ENCODE measurements at places on chromosomes 7 and 10.

- DNase-seq = no peak
Observed at GRCh38 chr7:52838981-52839411, 196.4 kb upstream of the POM121L12 start.

GRCh38 chr10:125344573-125345171 is 184.3 kb upstream of the CTBP2 start:
- no peak for DNase-seq

DNA sequence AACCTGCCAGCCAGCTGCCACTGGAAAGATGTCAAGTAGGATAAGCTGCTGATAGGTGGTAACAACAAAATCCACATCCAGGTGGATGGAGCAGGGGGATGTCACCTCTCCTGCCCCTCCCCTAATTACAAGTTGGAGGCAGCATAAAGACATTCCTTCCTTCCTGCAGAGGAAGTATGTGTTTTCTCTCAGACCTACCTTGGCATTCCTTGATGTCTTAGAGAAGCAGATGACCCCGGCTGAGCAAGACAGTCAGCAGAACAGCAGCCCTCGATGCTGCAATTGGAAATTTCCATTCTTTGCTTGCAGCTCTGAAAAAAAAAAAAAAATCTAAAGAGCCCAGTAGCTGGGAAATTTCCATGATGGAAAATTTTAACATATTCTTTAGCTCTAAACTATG is 137.5 kb upstream of the MKLN1 start:
- DNase-seq = no peak

DNA sequence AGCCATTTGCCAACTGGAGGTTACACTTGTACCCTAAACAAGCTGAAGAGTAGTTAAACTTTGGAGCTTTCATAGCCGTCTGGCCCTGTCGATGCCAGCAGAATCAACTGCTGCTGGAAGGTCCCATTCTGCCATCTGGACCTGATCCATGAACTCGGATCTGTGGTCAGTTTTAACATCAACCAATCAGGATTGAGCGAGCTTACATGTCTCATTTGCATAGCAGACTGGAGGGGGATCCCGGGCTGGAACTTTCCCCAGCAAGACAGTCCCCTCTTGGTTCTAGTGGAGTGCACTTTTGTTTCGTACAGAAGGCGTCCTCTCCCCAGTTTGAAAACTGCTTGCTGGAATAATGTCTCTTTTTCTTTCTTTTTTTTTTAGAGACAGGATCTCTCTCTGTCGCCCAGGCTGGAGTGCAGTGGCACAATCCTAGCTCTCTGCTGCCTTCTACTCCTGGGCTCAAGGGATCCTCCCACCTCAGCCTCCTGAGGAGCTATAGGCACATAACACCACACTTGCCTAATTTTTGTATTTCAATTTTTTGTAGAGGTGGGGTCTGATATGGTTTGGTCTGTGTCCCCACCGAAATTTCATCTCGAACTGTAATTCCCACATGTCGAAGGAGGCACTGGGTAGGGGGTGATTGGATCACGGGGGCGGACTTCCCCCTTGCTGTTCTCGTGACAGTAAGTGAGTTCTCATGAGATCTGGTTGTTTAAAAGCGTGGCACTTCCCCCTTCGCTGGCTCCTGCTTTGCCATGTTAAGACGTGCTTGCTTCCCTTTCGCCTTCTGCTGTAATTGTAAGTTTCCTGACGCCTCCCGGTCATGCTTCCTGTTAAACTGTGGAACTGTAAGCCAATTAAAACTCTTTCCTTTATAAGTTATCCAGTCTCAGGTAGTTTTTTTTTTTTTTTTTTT is 42.8 kb upstream of the SEPHS1 start:
- no peak for DNase-seq

GRCh38 chr10:8163824-8164223 is 109.3 kb downstream of the GATA3 start:
- no peak for DNase-seq

- DNase-seq = peak; percentile 28
Observed at GRCh38 chr7:140653319-140654108, 12.9 kb upstream of the DENND2A start.

DNA sequence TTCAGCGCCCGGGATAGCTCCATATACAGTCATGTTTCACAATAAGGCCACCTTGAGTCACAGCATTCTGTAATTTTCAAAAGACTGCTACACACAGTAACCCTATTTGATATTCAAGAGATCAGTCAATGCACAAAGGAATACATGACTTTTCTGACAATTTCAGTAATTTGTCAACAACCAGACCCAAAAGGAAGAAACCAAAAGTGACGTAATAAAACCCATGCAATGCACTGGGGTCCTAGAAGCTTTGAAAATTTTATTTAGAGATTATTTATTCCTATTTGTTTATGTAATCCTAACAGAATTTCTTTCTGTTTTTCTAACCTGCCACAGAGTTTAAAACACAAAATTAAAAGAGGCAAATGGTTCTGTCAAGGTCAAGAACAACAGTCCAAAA is 421.2 kb downstream of the DPP6 start:
- DNase-seq = no peak

DNA sequence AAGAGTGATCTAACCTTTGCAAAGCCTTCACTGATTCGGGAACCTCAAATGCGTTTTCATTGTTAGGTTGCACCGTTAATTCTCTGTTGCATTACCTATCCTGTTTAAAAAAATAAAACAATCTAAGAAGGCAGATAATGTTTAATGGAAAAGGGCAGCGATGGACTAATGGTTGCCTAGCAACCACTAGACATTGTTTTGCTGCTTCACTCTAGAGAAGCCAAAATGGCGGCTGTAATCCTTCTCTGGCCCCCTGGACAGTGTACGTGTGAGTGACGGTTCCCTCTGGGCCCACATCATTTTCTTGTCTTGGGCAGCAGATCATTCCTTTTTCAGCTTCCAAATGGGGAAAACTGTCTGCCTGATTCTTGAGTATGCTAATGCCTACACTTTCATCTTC is 43.3 kb downstream of the FAM204A start:
- no peak for DNase-seq

- no peak for DNase-seq
Observed at GRCh38 chr10:71432956-71433767, 36.4 kb downstream of the CDH23 start.

DNA sequence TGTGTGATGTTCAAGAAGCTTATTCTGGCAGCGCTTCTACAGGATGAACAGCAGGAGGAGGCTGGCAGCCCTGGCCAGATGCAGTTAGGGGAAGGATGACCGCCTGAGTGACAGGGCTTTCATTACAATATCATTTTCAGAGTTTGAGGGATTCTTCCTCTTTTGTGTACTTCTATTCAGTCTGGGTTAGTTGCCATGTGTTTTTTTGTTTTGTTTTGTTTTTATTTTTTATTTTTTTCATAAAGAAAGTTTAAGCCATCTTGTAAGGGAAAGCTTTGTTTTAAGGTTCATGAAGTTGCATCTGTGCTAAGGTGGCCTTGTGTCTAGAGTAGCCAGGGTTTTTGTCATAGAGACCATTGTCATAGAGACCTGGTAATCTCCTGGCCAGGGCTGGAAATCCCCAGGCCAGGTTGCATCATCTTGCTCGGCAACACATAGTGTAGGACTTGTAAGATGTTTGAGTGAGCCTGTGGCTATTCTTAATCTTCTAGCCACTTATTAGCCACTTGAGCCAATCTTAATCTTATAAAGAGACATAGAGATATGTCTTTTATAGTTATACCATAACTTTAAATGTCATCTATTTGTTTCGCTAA is 230.5 kb upstream of the TMEM229A start:
- no peak for DNase-seq

GRCh38 chr7:36855330-36855729 is 131.0 kb upstream of the AOAH start:
- no peak for DNase-seq

- no peak for DNase-seq
Observed at GRCh38 chr7:37820708-37821468, 27.5 kb upstream of the NME8 start.

GRCh38 chr7:26538689-26539088 is 247.0 kb downstream of the SNX10 start:
- no peak for DNase-seq

- no peak for DNase-seq
Observed at GRCh38 chr10:76001461-76001860, 570.0 kb downstream of the LRMDA start.

GRCh38 chr10:101291331-101292193 is 62.3 kb upstream of the LBX1 start:
- DNase-seq = peak; percentile 34

- DNase-seq = no peak
Observed at GRCh38 chr10:21501091-21501490, 24.4 kb downstream of the SKIDA1 start.

DNA sequence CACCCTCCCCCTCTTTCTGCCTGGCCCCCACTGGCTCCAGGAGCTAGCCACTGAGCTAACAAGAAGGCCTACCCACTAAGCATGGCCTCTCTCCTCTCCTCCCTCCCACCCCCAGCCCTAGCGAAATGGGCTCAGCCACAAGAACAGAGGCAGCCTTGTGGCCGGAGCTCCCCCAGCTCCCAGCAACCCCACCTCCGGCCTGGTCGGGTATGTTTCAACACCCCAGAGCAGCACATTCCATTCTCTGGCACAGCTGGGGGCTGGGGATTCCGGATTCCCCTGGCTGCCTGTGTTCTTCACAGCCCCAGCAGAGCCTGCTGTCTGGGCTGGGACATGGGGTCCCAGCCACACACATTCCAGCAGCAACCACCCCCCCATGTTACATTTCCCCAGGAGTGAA is 9.0 kb downstream of the SFRP5 start:
- DNase-seq = no peak

- no peak for DNase-seq
Observed at GRCh38 chr7:89073776-89074175, 278.2 kb upstream of the TEX47 start.

DNA sequence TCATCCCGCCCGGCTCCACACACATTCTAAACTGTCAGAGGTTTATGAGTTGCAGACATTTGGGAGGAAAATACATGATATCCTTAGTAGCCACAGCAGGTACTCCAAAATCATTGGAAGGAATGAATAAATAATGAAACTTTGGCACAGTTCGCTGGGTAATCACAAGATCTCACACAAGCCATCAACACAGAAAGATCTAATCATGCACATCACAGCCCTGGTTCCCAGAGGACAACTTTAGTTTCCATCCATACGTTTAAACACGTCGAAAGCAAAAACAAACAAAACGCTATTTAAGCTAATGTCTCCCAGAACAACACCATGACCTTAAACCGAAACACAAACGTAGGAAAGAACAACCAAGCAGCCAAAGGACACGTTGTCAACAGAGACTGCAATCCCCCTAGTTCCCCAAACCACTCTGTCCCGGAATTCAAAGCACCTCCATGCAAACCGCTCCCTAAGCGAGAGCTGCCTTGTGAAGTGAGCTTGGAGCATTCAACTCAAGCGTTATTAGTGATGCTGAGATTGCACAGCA is 12.3 kb downstream of the SVIL start:
- no peak for DNase-seq

DNA sequence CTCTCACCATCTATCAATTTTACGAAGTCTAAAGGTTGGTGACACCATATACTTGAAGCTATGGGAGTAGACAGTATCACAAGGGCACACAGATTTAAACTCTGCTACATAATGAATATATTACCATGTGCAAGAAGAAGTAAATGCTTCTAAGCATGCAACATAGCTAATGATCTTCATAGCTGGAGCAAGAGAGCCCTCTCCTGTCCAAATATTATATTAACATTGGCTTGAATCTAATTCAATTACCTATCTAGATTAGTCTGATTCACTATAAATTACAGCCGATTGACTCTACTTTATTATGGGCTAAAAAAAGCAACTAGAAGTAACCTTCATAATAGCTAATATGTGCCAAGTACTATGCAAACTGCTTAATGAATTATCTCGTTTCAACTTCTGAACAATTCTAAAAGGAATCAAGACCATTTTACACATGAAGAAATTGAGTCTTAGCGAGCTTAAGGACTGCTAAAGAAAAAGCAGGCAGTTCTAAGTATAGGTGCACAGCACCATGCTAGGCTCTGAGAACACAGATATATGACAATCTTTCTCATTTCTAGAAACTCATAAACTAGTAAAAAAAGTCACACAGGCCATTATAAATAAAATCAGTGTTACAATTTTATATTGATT is 21.9 kb downstream of the FRA10AC1 start:
- DNase-seq = no peak

- no peak for DNase-seq
Observed at GRCh38 chr7:27925573-27926201, 185.7 kb downstream of the TAX1BP1 start.

GRCh38 chr10:73997461-73997786 is 492 bp upstream of the VCL start:
- no peak for DNase-seq

- no peak for DNase-seq
Observed at GRCh38 chr7:100589341-100589947, 3.3 kb downstream of the FBXO24 start.

DNA sequence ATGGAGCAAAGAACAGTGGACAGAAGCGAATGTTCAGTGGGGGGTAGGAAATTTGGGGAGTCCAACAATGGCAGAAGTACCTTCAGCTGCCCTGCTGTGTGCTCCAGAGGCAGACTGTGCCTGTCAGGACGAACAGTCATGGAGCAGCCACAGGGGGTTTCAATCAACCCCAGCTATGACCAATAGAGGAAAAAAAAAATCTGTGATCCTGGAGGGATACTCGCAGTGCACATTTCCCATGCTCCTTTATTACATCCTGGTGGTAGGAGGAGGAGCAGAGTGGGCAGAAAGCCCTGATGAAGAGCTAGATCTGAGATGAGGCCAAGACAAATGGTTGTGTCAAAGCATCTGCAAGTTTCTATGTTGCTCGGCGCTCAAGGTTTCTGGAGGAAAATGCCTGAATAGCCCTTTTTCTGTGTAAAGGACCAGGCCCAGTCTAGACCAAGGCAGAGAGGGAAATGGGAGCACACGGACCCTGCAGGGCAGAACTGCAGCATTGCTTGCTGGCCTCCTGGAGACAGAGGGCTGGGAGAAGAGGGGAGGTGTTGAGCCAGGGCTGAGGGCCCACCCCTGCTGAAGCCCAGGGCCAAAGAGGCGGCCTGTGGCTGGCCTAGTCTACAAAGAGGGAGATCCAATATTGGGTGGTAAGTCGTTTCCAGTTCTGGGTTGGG is 201.5 kb downstream of the GRID1 start:
- DNase-seq = no peak

DNA sequence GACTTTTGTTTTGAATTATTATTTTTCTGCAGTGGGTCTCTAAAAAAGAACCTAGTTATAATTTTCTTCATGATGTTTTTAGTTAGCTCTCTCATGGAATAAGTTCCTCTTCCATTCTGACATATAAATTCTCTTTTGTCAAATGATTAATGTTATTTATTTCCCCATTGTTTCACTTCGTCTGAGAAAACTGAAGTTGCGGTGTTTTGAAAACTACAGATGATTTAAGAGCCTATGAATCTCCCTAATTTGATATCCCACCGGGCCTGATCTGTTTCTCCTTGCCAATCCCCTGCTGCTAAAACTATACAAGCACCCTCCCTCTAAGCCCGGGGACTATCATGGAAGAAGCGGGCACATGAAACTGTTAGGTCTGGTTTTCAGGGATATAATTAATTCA is 41.4 kb downstream of the HTR7 start:
- no peak for DNase-seq

GRCh38 chr10:605632-606325 is 83.7 kb downstream of the DIP2C start:
- no peak for DNase-seq

GRCh38 chr10:46234431-46235060 is 52.3 kb upstream of the ANTXRL start:
- DNase-seq = no peak

GRCh38 chr10:116615199-116615776 is 5.5 kb upstream of the PNLIPRP2 start:
- no peak for DNase-seq
